ENCODE measurements at places on chromosomes 6 and 20.

- DNase-seq: no peak
Measured at GRCh38 chr6:25354078-25354932, 75.1 kb downstream of the CARMIL1 start.

DNA sequence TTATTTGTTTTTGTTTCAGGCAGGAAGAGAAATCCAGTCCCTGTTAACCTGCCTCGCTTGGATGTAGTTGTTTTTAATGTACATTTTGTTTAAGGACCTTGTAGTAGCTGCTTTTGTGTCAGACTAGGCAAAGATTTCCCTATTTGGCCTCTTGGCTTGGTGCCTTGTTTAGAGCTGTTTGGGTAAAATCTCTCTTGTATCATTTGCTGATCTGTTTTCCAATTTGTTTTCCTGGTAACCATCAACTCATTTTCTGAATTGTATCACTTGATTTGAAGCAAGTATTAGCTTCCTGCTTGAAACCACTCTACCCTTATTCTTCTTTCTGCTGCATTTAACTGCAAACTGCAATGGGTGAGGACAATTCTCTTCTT, 160.7 kb downstream of the ZFAND3 start:
- DNase-seq: no peak

DNA sequence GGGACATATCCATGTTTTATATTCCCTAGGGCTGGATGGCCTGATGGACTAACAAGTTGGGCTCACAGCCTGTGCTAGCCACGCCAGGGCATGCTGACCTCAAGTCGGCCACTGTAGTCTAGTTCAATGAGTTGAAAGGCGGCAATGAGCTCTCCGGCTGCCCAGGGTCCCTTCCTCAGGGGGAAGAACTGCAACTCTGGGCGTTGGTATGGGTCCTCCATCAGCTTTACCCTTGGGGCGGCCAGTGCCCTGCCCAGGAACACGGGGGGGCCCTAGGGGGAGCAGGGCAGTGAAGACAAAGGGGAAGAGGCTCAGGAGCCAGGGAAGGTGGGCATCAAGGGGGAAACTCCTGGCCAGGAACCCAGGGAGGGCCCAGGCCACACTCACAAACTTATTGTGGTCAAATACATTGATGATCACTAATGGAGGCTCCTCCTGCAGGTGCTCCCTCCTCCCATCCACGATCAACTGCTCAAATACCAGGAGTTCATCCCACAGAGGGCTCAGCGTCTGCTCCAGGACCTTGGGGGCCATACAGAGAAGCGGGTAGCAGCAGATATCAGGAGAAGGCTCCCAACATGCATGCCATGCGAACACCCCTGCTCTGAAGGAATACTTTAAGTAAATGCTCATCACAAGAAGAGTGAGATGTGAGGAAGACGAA, 32.8 kb upstream of the SPAG4 start:
- no peak for DNase-seq

DNA sequence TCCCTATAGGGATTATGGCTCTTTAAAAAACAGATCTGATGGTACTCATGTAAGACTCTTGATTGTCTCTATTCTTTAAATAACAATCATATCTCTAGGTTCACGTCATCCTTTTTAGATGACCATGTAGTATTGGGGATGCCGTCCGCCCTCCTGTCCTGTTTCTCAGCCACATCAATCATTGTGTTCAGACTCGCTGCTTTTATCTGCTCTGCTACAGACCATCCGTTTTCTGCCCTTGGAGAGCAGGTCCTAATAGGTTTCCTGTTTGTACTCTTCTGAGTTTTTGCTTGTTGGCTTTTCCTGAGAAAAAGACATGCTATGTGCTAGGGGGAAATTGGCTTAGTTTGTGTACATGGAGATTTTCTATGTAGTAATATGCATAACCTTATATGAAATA, 76.8 kb downstream of the SASH1 start:
- no peak for DNase-seq

All from CD4-positive, alpha-beta T cell treated with Interleukin-2 at 100 ng/mL for 4 hours (primary cell).